Type B pancreatic cell (in vitro differentiated cells): ENCODE measurements at places on chromosomes 16 and 17.
A peak's percentile ranks its signal among the peaks of the same experiment; 100 is the strongest.

DNA sequence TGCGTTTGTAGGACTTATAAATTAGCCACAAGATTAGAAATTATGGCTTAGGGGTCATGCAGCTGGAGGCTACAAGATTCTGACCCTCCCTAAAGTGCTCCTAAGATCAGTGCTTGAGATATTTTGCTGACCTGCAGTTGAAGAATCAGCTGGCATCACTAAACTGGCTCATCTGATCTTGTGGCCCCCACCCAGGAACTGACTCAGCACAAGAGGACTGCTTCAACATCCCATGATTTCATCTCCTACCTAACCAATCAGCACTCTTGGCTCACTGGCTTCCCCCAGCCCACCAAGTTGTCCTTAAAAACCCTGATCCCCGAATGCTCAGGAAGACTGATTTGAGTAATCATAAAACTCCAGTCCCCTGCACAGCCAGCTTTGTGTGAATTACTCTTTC is 86.4 kb upstream of the ERCC4 start:
- DNase-seq: no peak

- no peak for DNase-seq
Measured at GRCh38 chr16:21950782-21951521, 2.2 kb upstream of the UQCRC2 start.

DNA sequence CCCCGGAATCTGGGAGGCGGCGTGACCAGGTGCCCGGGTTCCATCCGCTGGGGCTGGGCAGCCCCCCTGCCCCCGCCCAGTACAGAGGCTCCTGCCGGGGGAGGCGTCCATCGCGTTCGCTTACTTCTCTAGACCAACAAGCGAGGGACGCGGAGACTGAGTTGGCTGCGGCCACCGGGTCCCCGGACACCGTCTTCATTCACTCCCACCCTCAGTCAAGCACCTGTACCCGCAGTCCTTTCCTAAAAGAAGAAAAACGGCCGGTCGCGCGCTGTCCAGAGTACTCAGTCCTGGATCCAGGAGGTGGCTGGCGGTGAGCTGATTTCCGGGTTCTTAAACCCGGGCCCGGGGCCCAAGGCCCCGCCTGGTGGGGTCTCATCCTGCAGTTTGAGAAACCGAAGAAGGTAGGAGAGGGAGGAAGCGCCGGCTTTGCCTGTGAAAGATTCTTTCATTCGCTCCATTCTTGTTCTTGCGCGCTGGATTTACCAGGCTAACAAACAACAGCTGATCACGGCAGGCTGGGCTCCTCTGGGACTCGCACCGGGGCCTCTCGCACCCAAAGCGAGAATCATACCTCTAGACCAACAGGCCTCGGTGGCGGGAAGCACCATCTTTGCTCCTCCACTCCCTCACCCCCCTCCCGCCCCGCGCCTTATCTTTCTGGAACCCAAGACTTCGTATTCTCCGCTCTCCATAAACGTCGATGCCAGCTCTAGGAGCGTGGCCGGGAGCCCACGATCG is 17.4 kb upstream of the OR1F1 start:
- DNase-seq: no peak

GRCh38 chr17:49616601-49617131 is 41.0 kb downstream of the NXPH3 start:
- DNase-seq: no peak

GRCh38 chr16:2689968-2690801 is 7.9 kb downstream of the KCTD5 start:
- DNase-seq: no peak

- DNase-seq: no peak
Measured at GRCh38 chr16:55605754-55606336, 39.4 kb downstream of the CAPNS2 start.

GRCh38 chr17:42202696-42203095 is 8.4 kb upstream of the GHDC start:
- no peak for DNase-seq

DNA sequence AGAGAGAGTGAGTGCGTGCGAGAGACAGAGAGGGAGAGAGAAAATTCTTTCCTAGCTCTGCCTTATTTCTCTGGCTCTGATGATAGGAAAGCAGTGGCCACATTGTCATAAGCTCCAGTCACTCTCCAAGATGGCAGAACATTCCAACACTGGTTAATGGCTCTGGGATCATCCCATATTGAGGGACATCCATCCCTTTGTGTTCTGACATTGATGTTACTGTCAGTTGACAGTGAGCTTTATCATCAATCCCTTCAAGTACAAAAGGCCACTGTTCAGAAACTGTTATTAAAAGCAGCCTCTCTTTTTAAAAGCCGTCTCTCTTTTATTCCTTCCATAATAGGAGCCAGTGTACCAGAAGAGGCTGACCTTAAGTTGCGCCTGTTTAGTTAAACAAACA is 1084.9 kb upstream of the RBFOX1 start:
- DNase-seq: no peak

DNA sequence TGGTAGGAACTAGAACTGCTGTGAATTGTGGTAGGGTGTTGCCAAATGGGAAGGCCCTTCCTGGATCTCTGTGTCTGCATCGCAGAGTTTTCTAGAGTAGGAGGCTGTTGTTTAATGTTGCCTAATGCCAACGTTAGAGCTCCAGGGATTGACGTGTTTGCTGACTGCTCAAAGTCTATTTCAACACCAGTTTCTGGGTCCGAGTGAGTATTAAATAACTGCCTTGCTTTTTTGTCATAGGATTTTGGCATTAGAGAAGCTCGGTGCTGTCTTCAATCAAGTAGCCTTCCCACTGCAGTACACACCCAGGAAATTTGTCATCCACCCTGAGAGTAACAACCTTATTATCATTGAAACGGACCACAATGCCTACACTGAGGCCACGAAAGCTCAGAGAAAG is 40.0 kb downstream of the SF3B3 start:
- no peak for DNase-seq

DNA sequence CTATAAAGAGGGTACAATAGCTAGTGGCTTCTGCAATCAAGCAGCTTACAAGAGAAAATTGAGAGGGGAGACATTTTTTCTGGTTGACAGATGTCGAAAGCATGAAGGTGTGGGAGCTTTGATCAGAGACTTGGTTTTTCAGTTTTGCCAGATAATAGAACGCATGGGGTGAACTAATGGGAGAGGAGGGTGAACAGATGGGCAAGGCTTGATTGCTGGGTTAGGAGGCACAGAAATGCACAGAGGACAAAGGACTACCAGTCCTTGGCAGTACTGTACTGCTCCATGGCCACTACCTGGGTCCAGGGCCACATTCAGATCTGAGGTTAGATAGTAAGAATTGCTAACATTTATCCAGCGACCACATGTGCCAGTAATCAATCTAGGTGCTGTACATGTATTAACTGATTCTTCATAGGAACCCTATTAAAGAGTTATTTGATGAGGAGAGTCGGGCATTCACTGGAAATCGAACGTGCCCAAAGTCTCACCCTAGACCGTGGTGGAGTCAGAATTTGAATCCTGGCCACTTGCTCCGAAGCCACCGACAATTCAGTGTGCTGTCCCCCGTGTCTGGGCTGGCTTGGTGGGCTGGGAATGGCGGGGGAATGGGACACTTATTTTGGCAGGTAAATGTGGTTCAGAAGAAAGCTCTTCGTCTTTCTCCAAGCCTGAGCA is 873 bp upstream of the KSR1 start:
- no peak for DNase-seq

DNA sequence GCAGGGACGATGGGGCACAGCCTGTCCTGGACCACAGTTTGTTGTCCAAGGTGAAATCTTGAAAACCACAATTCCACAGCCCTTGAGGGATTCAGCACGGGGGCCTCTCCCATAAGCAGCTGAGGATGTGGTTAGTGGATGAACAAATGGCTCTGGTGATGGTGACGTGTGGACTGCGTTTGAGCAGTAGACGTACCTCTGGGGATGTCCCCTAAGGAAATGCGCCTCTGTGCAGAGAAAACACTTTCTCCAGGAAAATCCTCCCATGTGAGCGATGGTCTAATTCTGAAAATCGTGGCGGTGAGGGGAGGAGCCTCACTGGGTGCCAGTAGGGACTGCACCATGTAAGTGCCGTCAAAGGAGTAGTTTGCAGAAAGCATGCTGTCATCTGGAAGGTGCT is 2.7 kb upstream of the SEPTIN12 start:
- DNase-seq: no peak

- no peak for DNase-seq
Measured at GRCh38 chr16:20740007-20740883, 1.4 kb downstream of the THUMPD1 start.

DNA sequence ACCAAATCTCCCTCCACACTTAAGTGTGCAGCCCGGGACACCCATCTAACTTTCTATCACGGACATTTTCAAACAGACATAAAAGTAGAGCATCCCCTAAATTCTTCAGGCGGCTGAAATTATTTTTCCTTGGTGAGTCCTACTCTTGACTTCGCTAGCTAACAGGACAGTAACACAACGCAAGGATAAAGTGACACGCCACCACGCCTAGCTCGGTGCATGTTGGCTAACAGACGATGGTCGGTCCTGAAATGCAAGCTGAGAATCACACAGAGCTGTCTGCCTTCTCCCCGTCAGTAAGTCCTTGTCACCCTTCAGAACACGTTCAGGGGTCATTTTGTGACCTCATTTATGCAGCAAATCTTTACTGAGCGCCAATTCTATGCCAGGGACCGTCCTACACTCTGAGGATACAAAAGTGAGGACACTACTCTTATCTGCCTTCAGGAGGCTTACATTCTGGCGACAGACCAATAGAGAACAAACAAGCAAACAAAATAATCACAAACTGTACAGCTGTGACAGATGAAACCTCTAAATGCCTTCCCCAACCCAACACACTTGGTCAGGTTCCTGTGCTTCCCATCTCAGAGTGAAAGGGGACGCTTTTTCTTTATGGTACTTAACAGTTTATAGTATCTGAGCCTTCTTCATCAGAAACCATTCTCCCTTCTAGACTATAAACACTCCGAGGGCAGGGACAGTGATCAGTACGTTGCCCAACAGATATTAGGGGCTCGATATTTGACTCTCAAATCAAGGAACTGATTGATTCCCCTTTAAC is 1.3 kb downstream of the NTAN1 start:
- no peak for DNase-seq

GRCh38 chr16:11666103-11667055 is 1.9 kb upstream of the SNN start:
- DNase-seq: no peak

DNA sequence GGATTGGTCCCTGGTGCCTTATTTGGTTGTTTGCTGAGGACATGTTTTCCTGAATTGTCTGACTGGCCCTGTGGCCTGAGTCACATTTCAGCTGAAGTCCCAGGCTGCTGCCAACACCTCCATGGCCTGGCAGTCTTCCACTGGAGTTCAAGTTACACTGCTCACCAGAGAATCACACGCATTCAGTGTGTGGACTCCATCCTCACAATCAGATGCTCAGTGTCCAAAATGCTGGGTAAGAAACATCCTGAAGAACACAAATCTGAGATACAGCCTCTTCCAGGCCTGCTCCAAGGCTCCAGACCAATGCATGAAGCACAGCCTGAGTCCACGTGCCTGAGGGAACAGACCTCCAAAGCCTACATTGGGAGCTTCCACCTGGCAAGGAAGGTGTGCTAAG is 19.2 kb downstream of the CD300LB start:
- DNase-seq: no peak

DNA sequence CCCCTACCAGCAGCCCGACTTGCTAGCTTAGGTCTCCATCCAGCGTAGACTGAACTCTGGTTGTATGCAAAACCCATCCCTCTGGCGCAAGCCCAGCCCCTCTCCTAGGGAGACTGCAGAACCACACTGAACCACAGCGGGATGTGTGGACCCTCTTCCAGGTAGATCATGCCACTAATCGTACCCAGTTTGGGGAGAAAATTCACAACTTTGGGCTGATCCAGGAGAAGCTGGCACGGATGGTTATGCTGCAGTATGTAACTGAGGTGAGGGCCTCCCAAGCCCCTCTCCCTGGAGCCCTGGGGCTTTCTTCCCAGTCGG is 3.2 kb downstream of the ACADVL start:
- no peak for DNase-seq

GRCh38 chr17:48970865-48971687 is 2.7 kb upstream of the GIP start:
- no peak for DNase-seq

GRCh38 chr16:5577463-5577862 is 479.9 kb upstream of the EEF2KMT start:
- DNase-seq: no peak

DNA sequence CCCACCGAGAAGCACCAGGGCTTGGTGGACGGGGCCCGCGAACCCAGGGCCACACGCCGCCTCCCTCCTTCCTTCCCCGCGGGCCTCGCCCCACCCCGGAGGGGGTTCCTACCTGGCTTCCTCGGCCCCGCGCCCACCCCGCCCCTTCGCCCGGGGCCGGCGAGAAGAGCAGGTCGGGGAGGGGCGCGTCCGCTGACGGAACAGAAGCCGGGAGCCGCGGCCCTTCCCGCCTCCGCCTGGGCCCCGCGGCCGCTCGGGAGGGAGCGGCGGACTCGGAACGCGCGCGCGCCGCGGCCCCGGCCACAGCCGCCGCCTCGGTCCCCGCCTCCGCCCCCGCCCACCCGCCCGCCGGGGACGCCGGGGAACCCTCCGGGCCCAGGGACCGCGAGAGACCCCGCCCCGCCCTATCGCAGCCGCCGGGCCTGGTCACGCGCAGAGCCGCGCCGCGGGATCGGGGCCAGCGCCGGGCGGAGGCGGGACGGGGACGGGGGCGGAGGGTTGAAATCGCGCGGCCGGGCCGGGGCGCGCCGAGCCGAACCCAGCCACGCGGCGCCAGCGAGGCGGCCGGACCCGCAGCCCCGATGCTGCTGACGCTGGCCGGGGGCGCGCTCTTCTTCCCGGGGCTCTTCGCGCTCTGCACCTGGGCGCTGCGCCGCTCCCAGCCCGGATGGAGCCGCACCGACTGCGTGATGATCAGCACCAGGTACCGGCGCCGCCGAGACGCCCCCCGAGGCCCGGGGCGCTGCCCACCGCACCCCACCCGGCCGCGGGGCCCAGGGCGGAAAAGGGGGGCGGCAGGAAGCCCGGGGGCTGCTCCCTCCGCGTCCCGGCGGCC is at the start of gene TLCD3A:
TSS of gene TLCD3A (plus strand) at position 530 of the 835 bp plus-strand sequence. CDS start at position 582, 52 bp downstream.
- peak; percentile 83 for DNase-seq

DNA sequence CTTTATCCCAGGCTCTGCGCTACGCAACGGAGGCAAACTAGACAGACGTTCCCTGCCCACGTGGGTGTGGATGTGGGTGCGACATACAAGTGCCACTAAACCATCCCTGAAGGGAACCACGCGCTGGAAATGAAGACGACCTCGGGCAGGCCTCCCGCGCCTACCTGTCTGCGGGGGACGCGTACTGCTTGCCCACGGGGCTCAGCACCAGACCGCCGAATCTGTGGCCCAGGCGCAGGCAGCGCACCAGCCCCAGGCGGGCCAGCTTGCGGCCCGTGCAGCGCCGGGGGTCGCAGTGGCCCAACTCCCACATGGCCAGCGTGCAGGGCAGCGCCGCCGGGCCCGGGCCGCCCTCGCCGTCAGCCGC is 480 bp downstream of the TSR3 start:
- DNase-seq: no peak

GRCh38 chr17:7557775-7558543 is 591 bp upstream of the TNFSF13 start:
- DNase-seq: no peak

DNA sequence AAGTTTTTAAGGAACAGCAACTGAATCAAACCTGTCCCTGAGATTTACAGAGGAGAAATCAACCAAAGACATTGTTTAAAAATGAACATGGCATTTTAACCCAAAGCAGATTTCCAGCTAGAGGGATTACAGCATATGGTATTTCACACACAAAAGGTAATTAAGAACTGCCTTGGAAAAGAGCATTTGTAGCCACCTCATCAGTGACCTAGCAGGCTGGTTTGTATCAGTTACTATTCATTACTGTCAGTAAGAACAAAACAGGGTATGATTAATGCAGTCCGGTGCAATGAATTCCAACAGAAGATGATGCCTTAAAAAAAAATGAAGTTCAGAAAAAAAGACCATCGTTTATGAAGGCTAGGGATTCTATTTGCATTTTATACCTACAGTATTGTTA is 219.9 kb downstream of the CHD9NB start:
- DNase-seq: no peak

- no peak for DNase-seq
Measured at GRCh38 chr17:75295201-75296158, 6.2 kb upstream of the SLC25A19 start.
